Colonic mucosa (tissue), 4 donors: ENCODE measurements at places on chromosomes 2 and 18. TPM values are rescaled to one million over a fixed set of nuclear protein-coding genes. Genes with fewer than 3 reads are reported as not detected.

DNA sequence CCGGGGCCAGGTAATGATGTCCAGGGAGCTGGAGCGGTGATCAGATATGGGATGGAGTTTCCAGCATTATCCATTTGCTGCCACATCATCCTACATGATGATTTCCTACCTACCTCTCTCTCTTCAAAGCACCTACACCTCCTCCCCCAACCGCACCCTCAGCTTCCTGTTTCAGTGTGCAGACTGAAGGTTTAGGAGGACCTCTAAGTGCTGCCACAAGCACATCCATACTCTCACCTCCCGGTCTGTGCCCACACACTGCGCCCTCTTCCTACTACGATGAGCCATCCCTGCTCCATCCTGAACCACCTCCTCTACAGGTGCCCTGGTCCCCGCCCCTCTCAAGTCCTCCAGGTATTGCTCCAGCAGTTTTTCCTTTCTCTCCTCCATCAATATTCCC, 123.7 kb downstream of the ALPK2 start:
- DNase-seq, result no peak

Gene MALL
- total RNA-seq, result 567 TPM

DNA sequence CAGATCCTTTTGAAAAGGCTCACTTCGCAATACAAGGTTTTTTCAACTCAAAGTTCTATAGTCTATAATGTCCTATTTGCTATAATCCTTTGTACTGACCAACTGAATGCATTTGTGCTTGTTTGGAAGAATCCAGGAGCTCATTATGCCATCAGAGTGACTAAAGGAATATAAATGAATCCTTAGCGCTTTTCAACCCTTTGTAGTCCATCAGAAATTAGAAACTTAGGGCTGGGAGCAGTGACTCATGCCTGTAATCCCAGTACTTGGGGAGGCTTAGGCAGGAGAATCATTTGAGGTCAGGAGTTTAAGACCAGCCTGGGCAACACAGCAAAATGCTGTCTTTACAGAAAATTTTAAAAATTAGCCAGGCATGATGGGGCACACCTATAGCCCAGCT, 330.2 kb upstream of the CHAC2 start:
- no peak for DNase-seq

Gene VPS54
- 22.5 TPM for total RNA-seq

- no peak for DNase-seq
Observed at GRCh38 chr2:55970500-55970899, 46.9 kb upstream of the EFEMP1 start.

- DNase-seq, result no peak
Observed at GRCh38 chr18:77526962-77527361, 277.3 kb downstream of the GALR1 start.

DNA sequence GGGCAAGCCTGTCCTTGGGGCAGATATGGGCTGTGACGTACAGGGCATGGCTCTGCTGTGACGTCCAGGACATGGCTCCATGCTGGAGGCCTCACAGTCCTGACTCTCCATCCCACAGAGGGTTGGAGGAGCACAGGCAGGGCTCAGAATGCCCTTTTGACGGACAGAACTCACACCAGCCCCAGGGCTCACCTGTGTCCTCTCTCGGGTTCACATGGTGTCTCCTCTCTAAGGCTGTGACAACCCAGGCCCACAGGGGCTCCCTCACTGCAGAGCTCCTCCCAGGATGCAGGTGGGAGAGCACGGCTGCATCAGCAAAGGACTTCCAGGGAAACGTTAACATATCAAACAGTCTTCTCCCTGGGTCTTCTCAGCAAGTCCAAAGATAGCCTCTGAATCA, 133.8 kb downstream of the EIPR1 start:
- DNase-seq, result no peak

Gene LAMA3
- 41.3 TPM for total RNA-seq

GRCh38 chr2:165198181-165198580, 5.7 kb downstream of the SCN3A start:
- no peak for DNase-seq

Gene AGXT
- 1.9 TPM for total RNA-seq

- peak; percentile 65 for DNase-seq
Observed at GRCh38 chr2:136025057-136025973, 39.9 kb upstream of the DARS1 start.

DNA sequence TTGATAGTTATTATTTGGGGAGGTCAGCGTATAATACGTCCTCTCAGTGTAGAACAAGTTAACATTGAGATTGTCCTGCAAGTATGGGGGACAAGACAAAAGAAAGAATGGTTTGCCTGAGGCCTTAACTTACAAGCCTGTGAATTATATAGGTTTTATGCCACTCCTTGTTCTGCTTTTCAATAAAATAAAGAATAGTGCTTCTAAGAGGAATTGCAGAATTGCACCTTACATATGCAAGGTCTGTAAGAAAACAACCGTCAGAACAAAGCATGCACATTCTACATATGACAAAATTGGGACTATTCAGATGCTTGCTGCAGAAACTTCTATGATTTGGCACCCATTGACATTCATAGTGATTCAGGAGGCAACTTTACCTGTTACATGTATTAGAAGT, 785.0 kb downstream of the NR4A2 start:
- no peak for DNase-seq

GRCh38 chr2:241675885-241676284, 10.7 kb downstream of the DTYMK start:
- DNase-seq, result no peak

- no peak for DNase-seq
Observed at GRCh38 chr18:12420821-12421421, 13.2 kb downstream of the PRELID3A start.

DNA sequence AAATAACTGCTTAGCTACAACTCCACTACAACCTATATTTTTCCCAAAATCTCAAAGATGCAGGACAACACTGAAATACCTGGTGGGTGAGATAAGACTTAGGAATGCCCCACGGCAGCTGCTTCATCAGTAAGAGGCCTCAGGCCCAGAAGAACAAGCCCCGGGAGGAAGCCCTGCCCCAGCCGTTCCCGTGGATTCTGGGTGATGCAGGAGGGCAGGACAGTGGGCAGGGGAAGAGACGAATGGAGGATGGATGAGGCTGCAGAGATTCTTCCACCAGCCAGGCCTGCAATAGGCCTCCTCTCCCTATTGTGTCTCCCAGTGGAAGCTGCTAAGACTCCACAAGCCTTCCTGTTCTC, 197.9 kb upstream of the HDAC4 start:
- no peak for DNase-seq

Gene KCNK3
- 1.5 TPM for total RNA-seq

Gene TRMT61B
- 12.4 TPM for total RNA-seq

- DNase-seq, result no peak
Observed at GRCh38 chr2:63530704-63531279, 57.5 kb downstream of the WDPCP start.

DNA sequence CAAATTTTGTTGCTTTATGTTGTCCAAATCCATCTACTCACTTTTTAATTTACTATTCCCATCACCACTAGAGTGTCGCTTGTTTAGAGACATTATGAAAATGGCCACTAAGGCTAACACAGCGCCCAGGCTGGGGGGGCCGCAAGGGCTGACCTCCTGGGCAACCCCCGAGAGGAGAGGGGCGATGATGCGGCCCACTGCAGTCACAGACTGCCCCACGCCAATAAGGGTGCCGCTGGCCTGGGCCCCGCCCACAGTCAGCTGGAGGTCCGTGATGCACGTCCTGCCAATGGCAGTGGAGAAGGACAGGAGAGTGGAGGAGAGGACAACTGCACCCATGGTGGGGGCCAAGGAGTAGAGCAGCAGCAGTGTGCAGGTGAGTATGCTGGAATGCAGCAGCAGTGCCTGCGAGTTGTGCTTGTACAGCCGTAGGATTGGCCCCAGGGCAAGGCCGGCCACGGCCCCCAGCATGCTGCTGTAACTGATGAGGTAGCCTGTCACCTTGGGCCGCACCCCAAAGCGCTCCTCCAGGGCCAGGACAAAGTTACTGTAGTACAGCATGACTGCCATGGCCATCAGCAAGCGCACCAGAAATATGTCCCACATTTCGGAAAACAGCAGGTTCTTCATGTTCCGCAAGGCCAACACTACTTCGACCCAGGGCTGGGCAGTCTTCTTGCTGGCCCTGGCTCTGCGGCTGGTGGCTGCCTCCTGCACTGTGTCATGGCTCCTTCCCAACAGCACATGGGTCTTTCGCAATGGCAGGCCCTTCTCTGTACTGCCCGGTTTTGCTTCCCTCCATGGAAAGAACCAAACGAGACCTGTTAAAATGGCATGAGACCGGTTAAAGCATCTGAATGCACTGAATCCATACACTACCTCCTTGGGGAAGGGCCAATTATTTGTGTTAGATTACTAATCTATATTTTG, 43.2 kb upstream of the TMEM182 start:
- no peak for DNase-seq

GRCh38 chr2:176165370-176166050, 8.4 kb downstream of the HOXD3 start:
- no peak for DNase-seq

Gene AQP12A
- 9.0 TPM for total RNA-seq

GRCh38 chr2:23347471-23348092, 37.4 kb upstream of the KLHL29 start:
- DNase-seq, result no peak

DNA sequence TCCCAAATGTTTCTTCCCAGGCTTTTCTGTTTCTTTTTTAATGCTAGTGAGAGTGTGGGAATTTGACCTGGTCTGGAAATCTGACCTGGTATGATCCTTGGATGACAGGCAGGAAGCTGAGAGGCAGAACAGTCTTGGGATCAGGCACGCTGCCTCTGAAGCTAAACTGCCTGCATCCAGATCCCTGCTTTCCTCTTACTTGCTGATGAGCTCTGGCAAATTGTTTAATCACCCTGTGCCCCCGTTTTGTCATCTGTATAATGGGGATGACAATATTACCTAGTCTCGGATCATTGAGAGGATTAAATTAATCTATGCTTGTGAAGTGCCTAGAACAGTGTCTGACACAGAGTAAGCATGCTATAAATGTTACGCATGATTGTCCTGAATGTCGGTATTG, 3.3 kb downstream of the KLHL23 start:
- no peak for DNase-seq
